ENCODE measurements at places on chromosomes 16 and 17.

DNA sequence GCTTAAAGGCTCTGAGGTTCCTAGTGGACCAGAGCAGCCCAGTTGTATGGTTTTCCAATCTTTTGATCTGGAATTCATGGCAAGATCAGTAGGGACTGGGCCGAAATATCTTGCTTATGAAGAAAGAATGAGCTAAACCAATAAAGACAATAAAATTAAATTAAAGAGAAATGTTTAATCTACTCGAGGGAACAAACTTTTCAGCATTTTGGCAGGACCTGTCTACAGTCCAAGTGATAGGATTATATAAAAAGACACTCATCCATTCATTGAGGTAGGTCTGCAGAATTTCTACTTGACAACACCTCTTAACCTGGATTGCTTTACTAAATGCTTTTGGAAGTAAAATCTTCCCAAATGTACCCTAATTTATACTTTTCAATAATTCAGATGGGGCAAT lies 113.6 kb downstream of the AXIN2 start:
- no peak for DNase-seq

DNA sequence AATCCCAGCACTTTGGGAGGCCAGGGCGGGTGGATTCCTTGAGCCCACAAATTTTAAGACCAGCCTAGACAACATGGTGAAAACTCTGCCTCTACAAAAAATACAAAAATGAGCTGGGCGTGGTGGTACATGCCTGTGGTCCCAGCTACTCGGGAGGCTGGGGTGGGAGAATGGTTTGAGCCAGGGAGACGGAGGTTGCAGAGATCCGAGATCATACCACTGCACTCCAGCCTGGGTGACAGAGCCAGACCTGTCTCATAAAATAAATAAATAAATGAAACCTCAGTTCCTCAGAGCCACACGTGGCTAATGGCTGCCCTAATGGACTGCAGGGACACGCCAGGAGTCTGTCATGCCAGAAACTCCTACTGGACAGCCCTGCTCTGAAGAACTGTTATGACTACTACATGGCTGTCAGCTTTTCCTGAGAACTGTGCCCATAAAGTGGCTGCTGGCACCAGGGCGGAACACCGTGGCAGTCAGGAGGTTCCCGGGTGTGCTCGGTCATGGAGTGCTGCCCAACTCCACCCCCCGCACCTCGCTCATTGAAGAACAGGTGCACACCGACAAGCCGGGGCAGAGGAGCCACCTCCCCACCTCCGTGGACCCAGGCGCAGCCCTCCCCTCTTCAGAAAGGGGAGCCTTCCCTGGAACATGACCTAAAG lies 4.3 kb downstream of the TMEM11 start:
- DNase-seq, result no peak

GRCh38 chr17:32142857-32143526 lies 690 bp downstream of the RHOT1 start:
- no peak for DNase-seq

- DNase-seq, result no peak
Observed at GRCh38 chr16:23163921-23164320, 14.7 kb upstream of the USP31 start.

GRCh38 chr16:84897911-84898377 lies 78.2 kb downstream of the CRISPLD2 start:
- DNase-seq, result no peak

DNA sequence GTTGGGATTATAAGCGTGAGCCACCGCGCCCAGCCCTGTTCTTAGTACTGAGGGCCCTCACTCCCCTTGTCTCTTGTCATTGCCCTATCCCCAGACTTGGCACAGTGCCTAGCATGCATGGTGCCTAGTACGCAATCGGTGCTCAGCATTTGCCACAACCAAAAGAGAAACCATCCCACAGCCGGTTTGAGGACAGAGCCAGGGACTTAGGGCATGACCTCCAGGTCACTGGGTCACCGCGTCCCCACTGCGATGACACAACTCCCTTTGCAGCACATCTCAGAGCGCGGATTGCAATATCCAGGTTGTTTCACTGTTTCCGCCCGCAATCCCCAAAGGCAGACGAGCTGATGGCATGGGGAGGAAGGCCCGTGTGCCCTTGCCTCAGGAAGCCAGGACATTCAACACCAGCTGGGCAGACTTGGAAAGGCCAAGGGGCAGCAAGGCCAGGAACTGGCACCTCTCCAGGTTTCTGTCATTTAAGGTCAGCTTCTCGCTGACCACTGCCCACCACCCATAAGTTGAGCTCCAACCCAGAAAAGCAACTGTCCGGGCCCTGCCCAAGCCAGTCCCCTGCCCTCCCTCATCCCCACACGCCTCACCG lies 274.5 kb downstream of the MRTFB start:
- no peak for DNase-seq

GRCh38 chr16:23651943-23652468 lies 10.7 kb downstream of the DCTN5 start:
- no peak for DNase-seq

DNA sequence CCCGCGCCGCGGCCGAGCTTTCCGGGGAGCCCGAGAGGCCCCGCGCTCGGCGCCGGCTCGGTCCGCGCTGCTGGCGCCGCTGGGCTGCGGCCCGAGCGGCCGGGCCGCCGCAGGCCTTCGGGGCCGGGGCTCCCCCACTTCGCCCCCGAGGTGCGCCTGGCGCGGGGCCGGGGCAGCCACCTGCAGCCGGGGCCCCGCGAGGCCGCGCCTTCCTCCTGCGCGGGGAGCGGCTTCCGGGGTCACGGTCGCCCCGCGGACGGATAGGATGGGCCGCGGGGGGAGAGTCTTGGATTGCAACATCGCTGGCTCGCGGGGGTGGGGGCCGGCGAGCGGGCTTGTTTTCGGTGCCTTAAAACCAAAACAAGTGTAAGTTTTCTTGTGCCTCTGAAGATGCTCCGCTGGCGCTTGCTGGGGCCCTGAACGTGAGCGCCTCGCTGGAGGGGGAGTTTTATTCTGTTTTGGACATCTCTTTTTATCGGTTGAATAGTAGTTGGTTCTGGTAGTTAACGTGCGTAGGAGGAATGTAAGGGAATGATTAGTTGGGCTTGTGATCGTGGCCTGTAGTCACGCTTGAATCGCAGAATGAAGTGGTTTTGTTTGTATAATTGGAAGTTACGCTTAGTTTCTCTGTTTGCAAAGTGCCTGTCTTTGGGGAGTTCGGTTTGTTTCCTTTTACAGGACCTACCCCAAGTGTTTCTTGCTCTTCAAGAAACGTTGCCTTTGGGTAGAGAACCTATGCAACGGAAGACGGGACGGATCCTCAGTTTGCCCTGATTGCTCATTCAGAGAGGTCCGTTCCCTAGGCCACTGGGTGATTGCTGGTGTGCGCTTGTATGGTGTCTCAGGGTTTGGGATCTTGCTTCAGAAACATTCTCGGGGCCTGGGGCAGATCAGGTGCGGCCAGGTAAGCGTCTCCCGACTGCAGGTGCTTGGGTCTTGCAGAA lies 724 bp downstream of the UBE2I start:
- DNase-seq, result peak; percentile 62

GRCh38 chr17:6240001-6240400 lies 169.8 kb downstream of the WSCD1 start:
- DNase-seq, result no peak

- DNase-seq, result no peak
Observed at GRCh38 chr16:85173981-85174751, 61.9 kb upstream of the CIBAR2 start.
